ENCODE measurements at places on chromosomes 3 and 15. TPM values are rescaled to one million over a fixed set of nuclear protein-coding genes. Genes with fewer than 3 reads are reported as not detected.

- H3K27ac ChIP-seq: no peak overlapping the region
- DNase-seq: no peak
- H3K4me3 ChIP-seq: no peak overlapping the region
- no peaks in the 10 kb centered on the region for H3K4me1 ChIP-seq
Measured at GRCh38 chr3:126447456-126448106, 28.1 kb downstream of the ZXDC start.

GRCh38 chr3:37766797-37767776 is 94.6 kb upstream of the CTDSPL start:
- no peak for DNase-seq
- H3K4me3 ChIP-seq: no peak overlapping the region
- no peaks in the 10 kb centered on the region for H3K4me1 ChIP-seq
- no peaks in the 10 kb centered on the region for H3K36me3 ChIP-seq

- H3K27me3 ChIP-seq: no peaks in the 10 kb centered on the region
- no peak overlapping the region for H3K27ac ChIP-seq
- H3K4me3 ChIP-seq: no peak overlapping the region
- no peaks in the 10 kb centered on the region for H3K4me1 ChIP-seq
- peak; percentile 12 for DNase-seq
Measured at GRCh38 chr3:115423170-115423569, 200.1 kb upstream of the GAP43 start.

DNA sequence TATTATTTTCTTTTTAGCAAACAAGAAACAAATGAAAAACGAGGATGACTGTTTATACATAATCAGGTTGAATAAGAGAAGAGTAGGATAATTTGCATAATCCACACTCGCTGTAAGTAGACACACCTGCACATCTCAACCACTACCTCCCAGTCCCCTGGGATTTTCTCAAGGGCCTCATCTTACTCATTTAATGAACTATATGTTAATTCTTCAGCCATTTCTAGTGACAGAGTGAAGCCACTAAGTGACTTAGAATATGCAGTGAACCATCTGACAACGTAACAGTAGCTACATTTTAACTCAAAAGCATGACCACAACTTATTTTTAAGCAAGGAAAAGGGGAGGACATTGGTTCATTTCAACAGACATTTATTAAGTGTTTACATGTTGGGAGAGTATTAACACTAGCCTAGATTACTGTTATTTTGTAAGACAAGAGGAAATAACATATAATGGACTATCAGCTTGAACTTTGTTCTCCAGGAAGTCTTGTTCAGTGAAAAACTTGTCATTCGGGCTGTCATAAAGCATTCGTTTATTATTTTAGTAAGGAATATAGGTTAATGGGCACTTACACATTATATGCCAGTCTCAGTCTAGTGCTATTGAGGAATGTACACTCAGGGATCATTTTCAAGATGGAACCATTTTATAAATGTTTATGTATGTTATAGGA is 173.0 kb upstream of the ROBO2 start:
- no peaks in the 10 kb centered on the region for H3K4me1 ChIP-seq
- no peak overlapping the region for H3K27ac ChIP-seq
- DNase-seq: no peak
- no peaks in the 10 kb centered on the region for H3K27me3 ChIP-seq

Gene ALPK3
- 0.13 TPM for total RNA-seq

Gene MLF1
- 13.4 TPM for total RNA-seq

Gene ROPN1
- total RNA-seq: not detected

Gene C3orf85
- total RNA-seq: not detected

Gene SH3GL3
- not detected for total RNA-seq

Gene LOXL1
- 534 TPM for total RNA-seq

Gene HRH1
- total RNA-seq: 9.1 TPM

Gene KATNBL1
- 39.3 TPM for total RNA-seq

Gene PLA2G4F
- not detected for total RNA-seq
